NCI-H774 (cell line): ENCODE measurements at places on chromosomes 7 and 10.

- no peak for DNase-seq
Measured at GRCh38 chr7:117145333-117145732, 177.5 kb downstream of the WNT2 start.

DNA sequence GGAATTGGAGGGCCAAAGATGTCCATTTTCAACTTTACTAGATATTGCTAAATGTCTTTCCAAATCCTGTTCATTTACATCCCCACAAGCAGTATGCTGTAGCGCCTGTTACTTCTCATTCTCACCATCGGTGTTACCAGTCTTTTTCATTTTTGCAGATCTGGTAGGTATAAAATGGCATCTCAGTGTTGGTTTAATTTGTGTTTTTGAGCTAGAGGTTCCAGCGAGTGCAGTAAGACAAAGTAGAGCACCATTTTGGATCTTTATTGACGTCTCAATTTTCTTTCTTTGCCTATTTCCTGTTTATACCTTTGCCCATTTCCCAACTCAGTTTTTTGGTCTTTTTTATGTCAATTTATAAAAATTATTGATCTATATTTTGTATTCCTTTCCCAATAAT lies 55.6 kb downstream of the NRF1 start:
- no peak for DNase-seq

DNA sequence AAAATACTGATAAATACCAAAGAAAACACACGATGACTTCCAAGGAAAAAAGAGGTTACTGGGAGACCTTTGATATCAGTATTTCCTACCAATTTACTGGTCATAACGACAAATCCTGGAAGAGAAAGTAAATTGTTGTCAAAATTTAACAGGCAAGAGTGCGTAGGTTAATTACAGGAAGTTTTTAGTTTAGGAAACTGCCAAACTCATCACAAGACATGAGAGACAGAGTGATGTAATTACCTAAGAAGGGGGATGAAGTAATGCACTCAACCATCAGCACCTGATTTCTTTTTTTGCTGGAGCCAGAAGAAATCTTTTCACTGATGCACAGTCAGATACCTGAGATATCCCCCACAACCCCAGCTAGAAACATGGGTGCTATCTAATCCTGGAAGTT lies 16.8 kb downstream of the MACC1 start:
- DNase-seq, result no peak

GRCh38 chr7:698515-699475 lies 27.7 kb upstream of the DNAAF5 start:
- no peak for DNase-seq

DNA sequence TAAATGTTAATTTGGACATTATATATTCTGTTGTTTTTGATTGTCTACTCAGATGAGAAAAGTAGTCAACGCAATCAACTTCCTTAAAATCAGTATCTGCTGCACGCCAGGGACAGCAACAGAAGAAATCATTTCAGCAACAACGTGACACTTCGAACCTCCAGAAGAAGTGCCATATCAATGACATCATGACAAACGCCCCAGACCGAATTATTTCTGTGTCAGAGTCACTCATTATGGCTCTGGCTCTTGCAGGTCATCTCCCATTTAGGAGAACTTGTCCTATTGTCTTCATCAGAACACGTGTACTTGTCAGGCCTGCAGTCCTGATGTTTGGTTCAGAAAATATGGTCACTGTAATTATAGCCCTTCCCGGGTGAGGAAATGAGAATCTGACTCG lies 276.3 kb downstream of the ADARB2 start:
- peak; percentile 47 for DNase-seq

DNA sequence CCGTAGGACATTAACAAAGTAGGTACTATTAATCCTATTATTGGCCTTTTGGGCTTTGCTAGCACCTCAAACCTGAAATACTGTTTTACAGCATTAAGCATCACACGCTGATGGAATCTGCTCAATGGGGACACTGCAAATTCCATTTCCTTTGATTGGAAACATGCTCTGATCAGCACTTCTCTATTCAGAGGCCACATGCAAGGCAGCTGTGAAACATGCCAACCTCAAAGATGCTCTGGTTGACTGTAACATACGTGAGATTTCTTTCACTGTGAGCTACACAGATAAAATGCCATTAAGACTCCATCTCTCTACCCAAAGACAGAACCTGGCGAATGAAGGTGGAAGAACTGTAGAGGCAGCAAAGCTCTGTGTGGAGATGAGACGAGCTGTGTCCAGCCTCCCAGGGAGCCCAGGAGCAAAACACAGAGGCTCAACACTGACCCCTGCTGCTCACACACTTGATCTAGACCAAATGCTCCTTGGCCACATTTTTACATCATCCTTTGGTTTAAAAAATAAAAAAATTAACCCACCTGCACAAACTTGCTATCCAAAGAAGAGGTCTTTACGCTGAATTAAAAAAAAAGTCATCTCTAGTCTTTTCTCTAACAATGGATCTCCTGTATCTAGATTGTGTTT lies 8.0 kb downstream of the RSU1 start:
- DNase-seq, result no peak

DNA sequence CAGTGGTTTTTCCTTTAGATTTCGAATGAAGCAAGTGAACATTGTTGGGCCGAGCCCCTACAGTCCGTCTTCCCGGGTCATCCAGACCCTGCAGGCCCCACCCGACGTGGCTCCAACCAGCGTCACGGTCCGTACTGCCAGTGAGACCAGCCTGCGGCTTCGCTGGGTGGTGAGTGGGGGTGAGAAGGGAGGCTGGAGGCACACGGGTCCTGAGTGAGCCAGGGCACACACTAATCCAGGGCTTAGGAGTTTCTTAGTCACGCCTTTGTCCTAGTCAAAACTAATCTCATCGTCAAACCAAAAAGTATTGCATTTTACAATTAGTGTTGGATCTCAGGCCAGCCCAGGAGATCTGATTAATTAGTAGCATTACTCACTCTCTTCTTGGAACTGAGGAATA lies 568.8 kb upstream of the FOXK1 start:
- no peak for DNase-seq

DNA sequence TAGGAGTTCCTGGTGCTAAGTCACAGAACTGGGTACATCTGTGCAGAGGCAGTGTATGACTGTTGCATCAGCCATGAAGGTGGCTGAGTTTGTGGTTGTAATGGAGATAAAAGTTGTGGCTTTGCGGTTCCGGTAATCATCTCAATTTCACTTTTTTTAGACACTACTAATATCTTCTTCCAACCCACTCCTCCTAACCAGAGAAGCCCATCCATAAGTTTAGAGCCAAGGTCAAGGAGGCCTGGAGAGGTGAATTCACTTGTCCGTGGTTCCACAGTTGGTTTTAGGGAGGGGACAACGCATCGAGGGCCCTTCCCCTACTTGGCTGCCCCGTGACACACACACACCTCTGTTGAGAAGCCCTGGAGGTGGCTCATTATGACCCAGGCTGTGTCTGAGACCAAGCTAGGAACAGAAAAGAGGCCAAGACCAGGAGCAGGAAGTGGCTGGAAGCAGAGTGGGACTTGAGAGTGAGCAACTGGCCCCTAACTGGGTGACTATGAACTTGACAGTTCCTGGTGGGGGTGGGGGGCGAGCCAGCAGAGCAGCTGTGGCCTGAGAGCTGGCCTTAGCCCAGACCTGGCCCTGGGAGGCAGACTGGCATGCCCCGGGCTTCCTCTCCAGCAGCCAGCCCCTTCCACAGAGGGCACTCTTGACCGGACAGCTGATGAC lies 66.8 kb upstream of the COL13A1 start:
- no peak for DNase-seq

- DNase-seq, result no peak
Measured at GRCh38 chr10:18351421-18351820, 211.2 kb downstream of the CACNB2 start.

- no peak for DNase-seq
Measured at GRCh38 chr7:14207138-14207537, 217.7 kb upstream of the ETV1 start.

- no peak for DNase-seq
Measured at GRCh38 chr10:130345728-130346127, 209.5 kb downstream of the GLRX3 start.

DNA sequence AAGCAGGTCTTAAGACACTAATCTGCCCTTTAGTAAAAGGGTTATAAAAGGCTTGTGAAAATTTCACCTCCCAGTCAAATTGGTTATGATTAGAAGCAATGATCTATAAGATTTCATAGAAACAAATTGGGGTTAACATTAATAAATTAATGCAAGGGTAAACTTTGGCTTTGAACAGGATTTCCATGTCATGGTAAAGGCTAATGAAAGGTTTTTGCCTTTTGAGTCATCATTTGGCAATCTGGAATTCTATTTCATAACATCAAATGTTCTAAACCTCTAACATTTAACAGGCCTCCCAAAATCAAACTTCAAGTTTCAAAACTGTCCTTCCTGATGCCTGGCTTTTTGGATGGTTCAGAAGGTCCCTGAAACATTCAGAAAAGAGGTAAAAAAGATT lies 62.4 kb downstream of the COA1 start:
- DNase-seq, result no peak

GRCh38 chr7:124032369-124033094 lies at the start of gene TMEM229A:
Gene TMEM229A (minus strand): TSS chr7:124033067. CDS start chr7:124033003, 64 bp downstream.
- peak; percentile 22 for DNase-seq

GRCh38 chr10:86632009-86632800 lies 22.1 kb upstream of the OPN4 start:
- DNase-seq, result no peak

- DNase-seq, result no peak
Measured at GRCh38 chr10:91856637-91857036, 52.6 kb downstream of the FGFBP3 start.

- no peak for DNase-seq
Measured at GRCh38 chr10:84204610-84205009, 10.3 kb downstream of the CDHR1 start.

DNA sequence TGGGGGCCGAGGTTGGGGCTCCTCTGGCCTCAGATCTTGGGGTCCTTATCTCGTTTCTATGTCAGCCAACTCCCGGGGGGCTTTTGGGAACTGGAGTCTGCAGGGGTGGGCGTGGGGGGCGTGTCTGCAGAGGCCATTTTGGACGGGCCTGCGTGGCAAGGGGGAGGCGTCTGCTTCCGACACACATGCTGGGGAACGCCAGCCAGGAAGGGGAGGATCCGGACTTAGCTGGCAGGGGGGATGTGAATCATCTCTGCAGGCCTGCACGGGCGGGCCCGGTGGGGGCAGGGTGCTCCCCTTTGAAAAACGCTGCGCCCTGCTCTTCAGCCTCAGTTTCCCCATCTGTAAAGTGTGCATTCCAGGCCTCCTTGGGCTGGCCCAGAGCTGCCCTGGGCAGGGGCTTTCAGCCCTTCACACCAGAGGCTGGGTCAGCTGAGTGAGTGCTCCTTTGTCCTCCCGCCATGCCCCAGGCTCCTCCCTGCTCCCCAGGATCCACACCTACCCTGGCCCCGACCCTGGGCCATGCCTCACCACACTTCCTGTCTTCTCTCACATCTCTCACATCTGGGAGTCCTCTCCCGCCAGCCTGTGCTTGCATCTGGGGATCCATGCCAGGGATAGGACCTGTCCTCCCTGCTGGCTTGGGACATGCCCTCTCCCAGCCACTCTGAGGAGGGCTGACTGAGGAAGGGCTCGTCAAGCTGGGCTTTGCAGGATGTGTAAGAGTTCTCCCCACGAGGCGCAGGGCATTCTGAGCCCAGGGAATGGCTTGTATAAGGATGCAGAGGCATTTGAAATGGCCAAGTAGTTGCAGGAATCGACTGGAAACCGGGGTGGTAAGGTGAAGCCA lies 172.6 kb upstream of the TNRC18 start:
- no peak for DNase-seq

DNA sequence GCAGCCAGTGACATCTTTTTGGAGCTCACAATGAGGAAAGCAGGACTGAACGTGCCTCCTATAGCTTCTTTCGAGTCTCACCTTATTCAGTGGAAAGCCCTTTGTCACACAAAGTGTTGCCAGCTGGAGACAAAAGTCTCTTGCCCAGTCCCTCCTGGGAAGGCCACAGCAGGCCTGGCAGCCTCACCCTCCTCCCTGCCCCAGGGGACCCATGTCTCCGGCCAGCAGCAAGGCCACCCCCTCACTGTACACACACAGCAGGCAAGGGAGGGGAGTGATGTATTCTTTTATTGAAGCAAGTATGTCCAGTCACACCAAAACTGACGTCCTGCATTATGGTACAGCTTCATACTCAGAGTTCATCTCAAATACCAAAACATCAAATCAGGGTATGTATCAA lies 56.0 kb downstream of the CSGALNACT2 start:
- no peak for DNase-seq

GRCh38 chr10:75773813-75774782 lies 342.7 kb downstream of the LRMDA start:
- no peak for DNase-seq

DNA sequence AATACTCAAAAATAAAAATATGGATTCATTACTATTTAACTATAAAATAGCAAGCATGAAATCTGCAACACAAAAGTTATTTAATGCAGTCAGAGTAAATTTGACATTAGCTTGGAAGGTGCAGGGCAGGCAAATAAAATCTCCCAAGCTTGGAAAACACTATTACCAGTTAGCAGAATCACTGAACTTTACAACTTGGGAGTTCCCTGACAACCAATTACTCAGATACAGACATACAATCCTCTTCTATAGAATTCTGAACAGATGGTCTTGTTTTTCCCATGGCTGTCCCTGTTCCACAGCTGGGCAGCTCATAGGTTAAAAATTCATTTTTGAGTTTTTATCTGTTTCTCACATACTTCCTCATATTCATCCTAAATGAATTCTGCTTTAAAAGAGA lies 1002.6 kb downstream of the SORCS3 start:
- no peak for DNase-seq

DNA sequence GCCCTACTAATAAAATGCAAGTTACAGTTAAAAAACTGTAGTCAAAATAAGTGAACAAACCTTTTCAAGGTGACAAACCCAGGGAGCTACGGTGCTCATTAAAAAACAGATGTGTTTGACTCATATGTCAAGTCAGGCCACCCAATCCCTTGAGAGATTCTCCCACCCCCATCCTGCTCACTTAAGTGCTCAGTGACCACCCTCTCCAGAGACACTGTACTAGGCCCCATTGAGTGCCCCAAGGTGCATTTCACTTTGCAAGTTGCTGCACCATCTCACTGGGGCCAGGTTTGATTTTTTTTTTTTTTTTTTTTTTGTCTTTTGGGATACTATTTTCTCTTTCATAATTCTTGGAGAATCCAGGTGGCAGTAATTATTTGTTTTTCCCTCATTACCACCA lies 1.9 kb downstream of the ERV3-1 start:
- DNase-seq, result no peak

- no peak for DNase-seq
Measured at GRCh38 chr10:44969854-44970253, 8.8 kb downstream of the DEPP1 start.
